ENCODE measurements at places on chromosomes 4 and X.

DNA sequence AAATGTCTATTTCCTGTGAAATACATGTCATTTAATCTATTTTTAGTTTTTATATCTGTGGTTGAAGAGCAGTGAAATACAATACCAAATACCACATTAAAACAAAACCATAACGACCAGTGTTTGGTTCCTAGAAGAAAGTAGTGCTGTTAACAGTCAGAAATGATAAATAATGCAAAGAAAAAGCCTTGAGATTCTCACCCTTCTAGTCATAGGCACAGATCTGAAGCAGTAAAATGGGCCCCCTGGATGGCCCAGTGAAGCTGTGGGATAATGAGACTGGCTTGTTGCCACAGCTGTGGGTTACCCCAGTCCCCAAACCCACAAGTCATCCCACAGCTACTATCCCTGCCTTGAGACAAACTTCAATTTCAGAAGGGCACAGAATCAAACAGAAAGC, 137.3 kb upstream of the RPL34 start:
- DNase-seq, result peak; percentile 19

DNA sequence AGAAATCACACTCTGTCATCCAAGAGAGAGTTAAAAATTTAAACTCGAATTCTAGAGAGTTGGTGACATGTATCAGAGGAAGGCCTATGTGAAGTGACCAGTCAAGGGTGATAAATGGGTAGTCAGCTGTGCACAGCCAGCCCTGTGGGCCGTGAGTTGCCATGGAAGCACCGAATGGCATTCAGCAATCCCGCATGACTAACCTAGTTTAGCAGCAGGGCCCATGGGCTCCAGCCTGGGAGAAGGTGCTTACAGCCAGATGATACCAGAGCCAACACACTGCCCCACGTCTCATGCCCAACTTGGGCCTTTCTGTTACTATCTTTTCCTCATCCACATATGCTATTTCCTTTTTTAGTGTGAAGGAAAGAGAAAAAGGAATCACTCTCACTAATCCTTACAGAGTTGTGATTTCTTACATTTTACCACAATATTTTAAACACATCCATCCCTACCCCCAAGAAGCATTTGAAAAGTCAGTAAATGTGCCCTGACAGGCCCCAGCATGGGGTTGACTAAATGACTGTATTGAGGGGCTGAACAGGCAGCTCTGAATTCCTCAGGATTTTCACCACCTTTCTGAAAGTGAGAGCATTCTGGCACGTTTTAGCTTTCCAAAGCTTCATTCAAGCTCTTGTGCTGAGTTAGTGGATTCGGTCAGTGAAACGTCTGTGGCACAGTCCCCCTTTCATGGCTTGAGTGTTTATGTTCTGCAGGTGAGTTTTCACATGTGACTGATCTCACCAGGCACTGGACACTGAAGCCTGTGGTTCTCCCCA, 104.2 kb downstream of the AFF1 start:
- peak; percentile 94 for DNase-seq

GRCh38 chr4:10587697-10588096, 96.9 kb downstream of the CLNK start:
- DNase-seq, result peak; percentile 39

DNA sequence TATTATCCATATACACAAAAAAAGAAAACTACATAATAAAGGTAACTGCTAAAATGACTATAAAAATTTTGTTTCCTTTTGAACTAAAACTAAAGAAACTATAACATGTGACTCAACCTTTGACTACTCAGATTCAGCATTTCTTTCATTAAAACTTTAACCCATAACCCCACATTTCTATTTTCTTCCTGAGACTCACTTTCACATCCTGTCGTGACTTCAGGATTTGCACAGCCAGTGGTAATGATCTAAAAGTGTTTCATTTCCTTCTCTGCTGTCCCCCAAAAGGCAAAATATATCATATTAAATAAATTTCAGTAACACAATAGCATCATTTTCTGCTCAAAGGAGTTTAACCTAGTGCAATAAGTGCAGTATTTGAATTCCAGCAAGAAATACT, 1022.4 kb upstream of the DIAPH2 start:
- no peak for DNase-seq

- DNase-seq, result no peak
These were observed 15.6 kb downstream of the ELF4 start for GRCh38 chrX:130094696-130095095.

DNA sequence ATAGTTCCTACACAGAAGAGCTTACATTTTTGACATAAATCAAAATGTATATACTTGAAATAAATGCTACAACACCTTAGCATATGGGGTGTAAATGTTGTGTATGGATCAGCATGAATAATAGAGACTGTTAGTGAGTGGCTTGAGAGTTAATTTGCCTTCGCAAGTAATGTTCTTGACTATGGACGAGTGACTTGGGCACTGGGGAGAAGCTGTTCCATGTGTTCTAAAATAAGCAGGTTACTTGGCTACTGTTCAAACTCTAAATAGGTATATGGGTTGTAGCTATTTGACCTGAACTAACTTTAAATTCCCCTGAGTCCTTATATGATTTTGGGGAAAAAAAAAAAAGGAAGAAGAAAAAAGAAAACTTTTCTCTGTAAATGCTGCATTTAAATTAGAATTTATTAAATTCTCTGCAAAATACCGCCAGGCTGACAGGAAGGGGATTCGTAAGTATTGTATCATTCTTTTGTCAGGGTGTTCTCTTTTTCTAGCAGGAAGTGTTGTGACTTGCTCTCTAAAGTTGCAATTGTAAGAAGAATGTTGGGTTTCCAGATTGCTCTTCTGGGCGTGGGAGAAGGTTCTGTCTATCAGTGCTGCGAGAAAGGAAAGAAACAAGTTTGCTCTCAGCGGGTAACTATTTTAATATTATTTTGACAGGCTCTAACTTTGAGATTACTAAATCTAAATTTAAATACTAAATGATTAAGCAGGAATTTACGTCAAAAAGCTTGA, 32.2 kb downstream of the PLS3 start:
- DNase-seq, result peak; percentile 56

- DNase-seq, result no peak
These were observed 26.5 kb downstream of the EGF start for GRCh38 chr4:109939190-109939589.

DNA sequence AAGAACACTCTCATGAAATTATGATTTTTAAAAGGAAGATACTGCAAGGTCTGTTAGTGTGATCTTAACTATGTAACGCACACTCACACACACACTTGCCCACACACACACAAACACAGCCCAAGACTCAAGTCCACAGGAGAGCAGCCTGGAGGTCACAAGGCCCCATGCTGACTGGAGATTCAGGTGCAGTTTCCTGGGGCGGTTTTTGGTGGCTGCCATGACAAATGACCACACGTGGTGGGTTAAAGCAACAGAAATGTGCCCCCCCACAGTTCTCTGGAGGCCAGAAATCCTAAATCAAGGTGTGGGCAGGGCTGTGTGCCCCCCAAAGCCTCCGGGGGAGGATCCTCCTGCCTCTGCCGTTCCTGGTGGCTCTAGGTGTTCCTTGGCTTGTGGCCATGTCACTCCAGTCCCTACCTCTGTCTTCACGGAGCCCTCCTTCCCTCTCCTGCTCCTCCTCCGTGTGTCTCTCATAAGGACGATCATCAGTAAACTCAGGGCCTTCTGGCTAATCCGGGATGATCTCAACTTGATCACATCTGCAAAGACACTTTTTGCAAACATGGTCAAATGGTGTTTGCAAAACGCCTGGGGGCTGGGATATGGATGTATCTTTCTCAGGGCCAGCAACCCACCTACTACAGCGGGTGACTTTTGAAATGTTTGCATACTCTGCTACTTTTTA, 9.7 kb upstream of the HTRA3 start:
- DNase-seq, result no peak
